Pancreas (tissue), 10 donors: ENCODE measurements at places on chromosomes 7 and 10. TPM values are rescaled to one million over a fixed set of nuclear protein-coding genes. Genes with fewer than 3 reads are reported as not detected.
A peak's percentile ranks its signal among the peaks of the same experiment; 100 is the strongest.

GRCh38 chr10:91694170-91694794, 61.4 kb upstream of the PPP1R3C start:
- no peak for DNase-seq

Gene GJD4
- not detected for total RNA-seq

- DNase-seq: peak; percentile 67
Observed at GRCh38 chr10:133199992-133200611, 29.9 kb upstream of the UTF1 start.

- DNase-seq: no peak
Observed at GRCh38 chr7:47970761-47971160, 8.7 kb downstream of the HUS1 start.

GRCh38 chr10:102714621-102715455, at the start of gene SFXN2:
SFXN2 (plus strand) TSS chr10:102714636; CDS start chr10:102726637, 12,001 bp downstream.
- DNase-seq: peak; percentile 50

GRCh38 chr7:130275826-130276297, 9.2 kb downstream of the CPA2 start:
- DNase-seq: no peak

Gene PRDX3
- total RNA-seq: 27.1 TPM

DNA sequence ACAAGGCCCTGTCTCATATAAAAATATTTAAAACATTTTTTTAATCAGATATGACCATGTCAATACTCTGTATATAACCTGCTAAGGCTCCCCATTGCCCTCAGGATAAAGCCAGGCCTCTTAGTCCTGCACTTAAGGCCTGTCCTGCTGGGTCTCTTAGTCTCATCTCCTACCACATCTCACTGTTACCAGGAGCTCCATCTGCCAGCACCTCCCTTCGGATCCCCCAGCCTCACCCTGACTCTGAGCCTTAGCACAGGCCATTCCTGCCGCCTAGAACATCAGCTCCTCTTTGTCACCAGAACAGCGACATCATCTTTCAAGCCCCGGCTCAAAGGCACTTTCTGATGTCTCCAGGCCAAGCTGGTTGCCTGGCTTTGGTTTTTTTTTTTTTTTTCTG, 25.7 kb upstream of the GTF2IRD1 start:
- no peak for DNase-seq

GRCh38 chr10:96136810-96137209, 6.7 kb downstream of the ZNF518A start:
- DNase-seq: no peak

Gene KIAA1217
- total RNA-seq: 28.7 TPM

GRCh38 chr10:70537398-70538194, 59.0 kb downstream of the PALD1 start:
- no peak for DNase-seq

- no peak for DNase-seq
Observed at GRCh38 chr7:113715981-113716856, 202.6 kb downstream of the PPP1R3A start.

DNA sequence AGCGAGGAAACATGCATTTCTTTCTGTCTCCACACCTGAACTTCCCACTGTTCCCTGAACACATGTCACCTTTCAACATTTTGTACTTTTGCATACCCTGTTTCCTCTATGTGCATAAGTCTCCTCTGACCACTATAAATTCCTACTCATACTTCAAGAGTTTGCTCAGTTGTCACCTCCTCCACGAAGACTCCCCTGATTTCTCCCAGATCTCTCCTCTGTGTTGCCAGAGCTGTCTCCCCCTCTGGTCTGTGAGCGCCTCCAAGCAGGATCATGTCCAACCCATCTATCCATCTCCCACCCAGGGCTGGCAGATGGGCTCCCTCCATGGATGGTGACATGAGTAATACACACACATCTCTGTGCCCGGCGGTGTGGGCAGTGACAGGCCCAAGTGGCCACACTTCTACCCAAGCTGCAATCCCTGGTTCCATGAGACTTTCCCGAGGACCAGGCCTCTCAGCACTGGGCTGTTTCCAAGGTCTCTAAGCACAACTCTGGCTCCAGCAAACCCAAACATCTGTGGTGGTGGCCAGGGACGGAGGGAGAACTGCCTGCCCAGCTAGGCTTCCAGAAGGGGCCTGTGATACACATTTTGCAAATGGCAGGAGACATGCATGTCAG, 135.9 kb downstream of the GRID1 start:
- DNase-seq: no peak

GRCh38 chr10:116097239-116097784, 175.7 kb downstream of the GFRA1 start:
- no peak for DNase-seq

Gene CLRN3
- 0.18 TPM for total RNA-seq

DNA sequence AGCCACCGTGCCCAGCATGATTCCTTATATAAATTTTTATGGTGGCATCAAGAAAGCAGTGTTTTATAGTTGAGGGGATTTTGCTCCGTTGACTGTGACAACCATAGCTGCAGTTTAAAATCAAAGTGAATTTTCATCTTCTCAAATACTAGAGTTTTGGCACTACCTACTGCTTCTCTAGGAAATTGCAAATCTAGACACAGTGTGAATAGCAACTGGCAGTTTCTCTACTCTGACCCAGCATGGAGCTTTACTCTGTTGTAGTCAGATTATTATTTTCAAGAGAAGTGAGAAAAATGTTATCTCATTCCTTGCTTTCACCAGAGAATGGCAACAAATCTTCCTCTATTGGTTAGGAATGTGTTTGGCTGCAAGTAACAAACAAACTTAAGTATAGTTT, 22.9 kb downstream of the MCM10 start:
- DNase-seq: no peak
